ENCODE measurements at places on chromosomes 11 and 22.
A peak's percentile ranks its signal among the peaks of the same experiment; 100 is the strongest.

DNA sequence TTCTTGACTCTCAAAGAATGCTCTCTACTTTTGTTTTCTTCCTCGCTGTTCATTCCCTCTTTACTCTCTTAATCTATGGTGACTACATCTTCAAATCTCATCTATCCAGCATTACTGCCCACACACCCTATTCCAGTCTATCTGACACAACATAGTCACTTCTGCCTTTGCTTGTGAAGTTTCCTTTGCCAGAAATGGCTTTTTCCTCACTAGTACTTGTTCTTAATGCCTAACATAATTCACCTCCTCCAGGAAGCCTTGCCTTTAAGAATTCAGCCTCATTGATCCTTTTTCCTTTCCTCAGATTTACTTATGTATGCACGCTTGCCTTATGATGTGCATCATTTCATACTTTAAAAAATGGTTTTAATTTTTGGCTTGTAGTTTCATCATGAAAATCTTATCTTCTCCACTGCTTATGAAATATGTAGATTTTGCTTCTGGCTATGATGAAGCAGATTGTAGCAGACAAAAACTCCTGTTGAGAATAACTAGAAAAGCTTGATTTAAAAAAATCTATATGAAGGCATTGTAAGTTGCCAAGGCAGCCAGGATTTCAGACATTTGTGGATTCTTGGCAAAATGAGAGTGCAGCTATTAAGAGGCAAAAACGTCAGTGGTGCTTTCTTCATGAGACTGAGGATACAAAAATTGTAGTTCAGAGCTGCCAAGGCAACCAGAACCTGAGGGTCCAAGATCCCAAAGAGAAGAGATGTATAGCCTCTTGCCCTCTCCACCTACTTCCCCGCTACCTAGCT is 31.8 kb downstream of the RNF169 start:
- peak; percentile 38 for DNase-seq

GRCh38 chr22:37731804-37732471 is 35.1 kb downstream of the TRIOBP start:
- DNase-seq = no peak

DNA sequence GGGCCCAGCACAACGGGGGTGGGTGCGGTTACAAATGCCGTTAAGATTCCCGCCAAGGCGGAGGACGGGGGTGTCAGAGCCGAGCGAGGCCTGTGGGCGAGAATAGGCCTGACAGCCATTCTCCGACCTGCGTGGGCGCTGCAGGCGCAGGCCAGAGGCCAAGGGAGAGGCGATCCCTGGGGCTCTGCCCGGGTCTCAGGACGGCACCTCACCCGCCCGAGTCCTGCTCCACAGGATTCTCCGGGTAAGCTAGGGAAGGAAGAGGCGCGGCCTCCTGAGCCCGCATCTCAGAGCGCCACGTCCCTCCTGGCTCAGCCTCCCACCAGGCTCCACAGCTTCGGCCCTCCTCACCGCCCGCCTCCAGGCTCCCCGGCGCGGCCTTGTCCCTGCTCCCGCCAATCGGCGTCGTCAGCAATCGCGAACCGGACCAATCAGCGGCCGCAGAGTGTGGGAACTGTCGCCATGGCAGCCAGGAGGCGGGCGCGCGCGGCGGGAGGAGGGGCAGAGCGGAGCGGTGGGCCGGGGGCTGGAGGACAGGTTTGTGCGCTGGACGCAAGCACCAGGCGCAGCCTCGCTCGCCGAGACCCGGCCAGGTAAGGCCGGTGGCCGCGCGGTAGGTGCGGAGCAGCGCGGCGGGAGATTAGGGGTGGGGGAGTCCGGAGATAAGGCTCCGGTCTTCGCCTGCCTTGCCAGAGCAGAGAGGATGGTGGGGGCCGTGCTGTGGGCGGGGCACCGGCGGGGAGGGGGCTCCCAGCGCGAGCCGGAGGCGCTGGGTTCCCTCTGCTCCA is at the start of gene NUCB2:
Gene NUCB2, plus strand, starts transcription at position 504 of the 788 bp plus-strand sequence. CDS start 18,585 bp downstream, outside the sequence.
- DNase-seq = peak; percentile 97

DNA sequence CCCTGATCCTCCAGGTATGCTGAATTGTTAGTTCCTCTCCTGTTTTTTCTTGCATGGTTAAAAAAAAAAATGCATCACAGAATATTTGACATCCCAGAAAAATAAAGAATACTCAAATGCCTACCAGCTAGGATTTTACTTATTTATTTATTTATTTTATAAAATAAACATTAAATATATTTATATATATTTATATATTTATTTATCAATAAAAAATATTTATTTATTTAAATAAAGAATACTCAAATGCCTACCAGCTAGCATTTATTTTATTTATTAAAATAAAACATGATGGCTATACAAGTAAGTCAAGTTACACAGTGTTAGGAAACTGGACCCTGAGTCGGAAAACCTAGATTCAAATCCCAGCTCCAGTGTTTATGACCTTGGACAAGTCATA is 164.1 kb downstream of the NAV2 start:
- no peak for DNase-seq

DNA sequence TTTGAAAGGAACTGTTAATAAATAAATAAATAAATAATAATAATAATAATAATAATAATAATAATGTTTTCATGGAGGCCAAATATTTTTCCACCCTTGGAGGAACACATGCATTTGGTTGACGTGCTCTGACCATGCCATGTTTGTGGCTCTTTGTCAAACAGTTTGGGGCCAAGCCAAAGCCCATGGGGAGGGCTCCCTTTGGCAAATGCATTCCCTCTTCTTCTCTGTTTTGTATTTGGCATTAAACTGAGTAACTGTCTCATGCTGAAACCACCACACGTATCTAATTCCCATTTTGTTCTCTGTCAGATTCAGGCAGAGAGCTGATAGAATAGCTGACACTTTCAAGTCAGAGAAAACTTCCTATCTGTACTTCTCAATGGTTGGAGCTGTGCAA is 68.6 kb upstream of the PAX6 start:
- DNase-seq = no peak

- DNase-seq = no peak
Measured at GRCh38 chr11:574632-575312, 1.5 kb upstream of the PHRF1 start.

GRCh38 chr11:117510646-117511045 is 183.0 kb downstream of the CEP164 start:
- DNase-seq = no peak

DNA sequence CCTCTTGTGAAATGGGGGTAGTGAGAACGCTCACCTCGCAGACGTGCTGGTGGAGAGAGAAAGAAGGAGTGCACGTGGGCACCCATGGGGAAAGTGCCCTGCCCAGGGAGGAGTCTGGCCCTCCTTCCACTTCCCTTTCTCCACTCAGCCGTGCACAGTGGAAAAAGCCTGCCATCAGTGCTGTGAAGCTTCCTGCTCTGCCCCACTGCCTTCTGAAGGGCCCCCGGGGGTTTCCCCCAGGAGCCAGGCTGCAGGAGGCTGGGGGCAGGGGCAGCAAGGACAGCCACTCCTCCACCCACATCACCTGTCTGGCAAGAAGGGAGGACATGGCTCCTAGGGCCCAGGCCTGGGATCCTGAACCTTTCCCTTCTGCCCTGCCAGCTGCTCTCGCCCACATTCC is 7.6 kb downstream of the TP53I11 start:
- no peak for DNase-seq

DNA sequence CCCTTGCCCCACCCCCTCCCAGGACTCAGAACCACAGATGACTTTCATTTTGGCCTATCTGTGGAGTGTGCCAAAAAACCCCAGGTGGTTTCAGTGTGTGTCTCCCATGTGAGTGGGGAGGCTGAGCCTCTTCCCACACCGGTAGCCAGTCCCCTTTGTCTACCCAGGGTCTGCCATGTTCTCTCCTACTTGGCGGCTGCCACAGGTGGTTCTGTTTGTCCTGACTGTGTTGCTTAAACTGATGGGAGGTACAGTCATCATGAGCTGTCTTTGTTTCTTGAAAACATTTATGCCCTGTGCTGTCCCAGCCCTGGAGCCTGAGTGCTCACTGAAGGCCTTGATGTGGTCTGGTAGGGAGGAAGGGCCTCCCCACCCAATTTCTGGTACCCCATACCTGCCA is 39.7 kb upstream of the SUSD2 start:
- no peak for DNase-seq

- DNase-seq = no peak
Measured at GRCh38 chr11:19268909-19269308, 28.2 kb upstream of the E2F8 start.

DNA sequence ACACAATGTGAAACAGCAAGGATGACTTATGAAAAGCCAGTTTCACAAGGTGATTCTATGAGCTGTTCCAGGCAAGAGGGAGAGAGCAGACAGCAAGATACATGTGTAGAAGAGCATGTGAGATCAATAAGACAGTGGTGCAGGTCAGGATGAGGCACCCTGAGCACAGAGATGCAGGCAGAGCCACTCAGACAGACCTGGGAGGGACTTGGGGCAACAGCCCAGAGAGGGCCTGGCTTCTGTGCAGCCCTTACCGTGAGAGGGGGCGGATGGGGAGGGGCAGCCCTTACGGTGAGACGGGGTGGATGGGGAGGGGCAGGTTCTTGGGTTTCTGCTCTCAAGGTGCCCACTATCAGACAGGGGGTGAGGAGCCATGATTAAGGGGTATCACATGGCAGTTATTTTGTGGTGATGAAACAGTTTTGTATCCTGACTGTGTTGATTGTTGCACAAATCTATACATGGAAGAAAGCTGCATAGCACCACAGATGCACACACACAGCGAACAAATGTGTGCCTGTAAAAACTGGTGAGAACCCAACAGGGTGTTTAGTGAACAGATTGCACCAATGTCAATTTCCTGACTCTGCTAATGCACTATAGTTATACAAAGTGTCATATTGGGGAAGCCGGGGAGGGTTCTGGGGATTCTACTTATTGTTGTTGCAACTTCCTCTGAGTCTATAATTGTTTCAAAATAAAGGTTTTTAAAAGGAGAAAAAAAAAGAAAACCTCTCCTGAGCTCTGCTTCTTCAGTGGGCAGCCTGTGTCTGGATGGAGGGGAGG is 5.2 kb upstream of the C22orf42 start:
- DNase-seq = no peak

DNA sequence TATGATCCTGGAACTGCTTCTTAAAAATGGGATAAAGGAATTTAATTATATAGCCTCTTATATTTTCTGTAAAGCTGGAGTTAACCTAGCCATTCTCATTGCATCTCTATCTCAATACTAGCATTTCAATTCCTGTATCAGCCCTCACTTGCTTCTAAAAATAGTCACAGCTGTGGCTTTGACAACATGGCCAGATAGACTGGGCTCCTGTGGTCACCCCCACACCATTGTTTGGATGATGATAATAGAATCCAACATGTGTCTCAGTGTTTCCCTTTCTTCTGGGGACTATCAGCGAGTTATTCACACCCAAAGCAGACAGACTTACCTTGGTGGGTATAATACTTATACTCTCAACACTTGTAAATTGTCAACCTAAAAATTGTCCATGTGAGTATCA is 6.9 kb downstream of the VWA5A start:
- no peak for DNase-seq

- DNase-seq = no peak
Measured at GRCh38 chr11:31932879-31933278, 121.8 kb upstream of the PAX6 start.

DNA sequence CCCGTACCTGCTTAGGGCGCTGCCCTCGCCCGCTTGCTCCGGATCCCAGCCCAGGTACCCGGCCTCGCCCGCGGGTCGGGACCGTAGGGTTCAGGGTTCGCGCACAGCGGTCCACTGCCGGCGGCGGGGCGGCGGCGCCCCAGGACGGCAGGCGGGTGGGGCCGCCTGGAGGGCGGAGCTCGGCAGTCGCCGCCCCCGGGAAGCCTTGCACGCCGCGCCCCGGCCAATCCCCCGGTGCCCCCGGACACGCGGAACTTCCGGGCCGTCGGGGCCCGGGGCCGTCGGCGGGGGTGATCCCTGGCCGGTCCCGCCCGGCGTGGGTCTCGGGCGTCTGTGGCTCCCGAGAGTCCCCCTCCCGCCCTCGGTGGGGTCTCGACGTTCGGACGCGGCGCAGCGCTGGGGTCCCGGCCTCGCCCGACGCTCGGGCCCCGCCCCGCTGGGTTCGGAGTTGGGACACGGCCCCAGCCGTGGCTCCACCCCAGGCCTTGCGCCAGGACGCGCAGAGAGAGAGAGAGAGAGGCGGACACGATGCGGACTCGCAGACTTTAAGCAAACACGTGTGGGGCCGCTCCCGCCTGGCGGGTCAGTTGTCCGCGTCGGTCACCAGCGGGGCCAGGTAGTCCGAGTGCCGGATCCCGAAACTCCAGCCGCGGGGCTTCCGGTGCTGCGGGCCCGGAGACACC is at the start of gene TYMP:
Gene TYMP, minus strand, starts transcription at position 116 of the 683 bp plus-strand sequence. CDS start 303 bp downstream, outside the sequence.
- peak; percentile 83 for DNase-seq

DNA sequence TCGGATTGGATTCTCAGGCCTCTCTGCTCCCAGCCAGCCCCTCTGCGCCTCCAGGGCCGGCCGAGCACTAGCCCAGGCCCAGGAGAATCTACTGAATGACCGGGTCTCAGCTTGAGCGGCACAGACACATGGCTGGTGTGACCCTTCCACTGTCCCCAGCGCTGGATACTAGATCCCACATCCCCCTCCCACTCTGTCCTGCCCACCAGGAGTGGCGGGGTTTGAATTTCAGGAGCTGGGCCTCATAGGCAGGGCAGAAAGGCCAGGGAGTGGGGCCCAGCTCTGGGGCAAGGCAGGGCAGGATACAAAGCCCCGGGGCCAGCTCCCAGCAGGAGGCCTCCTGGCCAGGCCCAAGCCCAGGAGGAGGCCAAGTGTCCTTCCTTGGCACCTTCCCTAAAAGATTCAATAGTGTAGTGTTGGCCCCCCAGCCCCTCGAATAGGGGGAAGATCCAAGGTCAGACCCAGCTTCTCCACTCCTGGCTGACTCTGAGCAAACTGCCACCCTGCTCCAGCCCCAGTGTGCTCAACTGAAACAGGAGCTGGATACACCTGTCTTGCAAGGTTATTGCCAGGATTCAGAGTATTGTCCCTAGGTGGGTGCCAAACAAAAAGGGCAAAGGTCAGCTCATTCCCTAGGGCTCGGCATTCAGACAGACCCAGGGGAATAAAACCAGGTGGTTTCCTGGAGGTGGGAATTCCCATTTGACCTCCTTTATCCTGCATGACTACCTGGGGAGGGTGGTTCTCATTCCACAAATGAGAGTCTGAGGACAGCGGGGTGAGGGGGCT is 22.5 kb upstream of the TCF20 start:
- DNase-seq = no peak

DNA sequence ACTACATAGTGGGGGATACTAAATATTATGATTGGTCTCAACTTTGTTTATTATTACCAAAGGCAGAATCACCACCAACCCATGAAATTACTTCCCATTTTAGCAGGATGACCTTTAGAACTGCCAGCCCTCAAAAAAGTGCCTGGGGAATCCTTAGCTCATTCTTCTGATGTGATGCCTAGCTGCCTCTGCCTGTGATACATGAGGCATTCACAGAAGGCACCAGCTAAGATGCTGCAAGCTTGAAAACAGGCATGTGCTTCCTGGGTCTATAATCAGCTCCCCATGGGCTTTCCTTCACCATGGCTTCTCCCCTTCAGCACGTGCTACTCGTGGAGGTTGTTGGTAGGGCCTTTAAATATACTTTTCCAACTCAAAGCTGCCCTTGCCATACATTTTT is 50.4 kb upstream of the ARHGAP20 start:
- peak; percentile 69 for DNase-seq

GRCh38 chr11:75939992-75940391 is 125.0 kb downstream of the UVRAG start:
- no peak for DNase-seq

- DNase-seq = no peak
Measured at GRCh38 chr11:34791780-34792542, 124.2 kb downstream of the APIP start.

GRCh38 chr11:122157653-122158161 is 41.7 kb upstream of the BLID start:
- no peak for DNase-seq

Measured in cardiac fibroblast (primary cell).